ENCODE measurements at places on chromosomes 2 and 18.

DNA sequence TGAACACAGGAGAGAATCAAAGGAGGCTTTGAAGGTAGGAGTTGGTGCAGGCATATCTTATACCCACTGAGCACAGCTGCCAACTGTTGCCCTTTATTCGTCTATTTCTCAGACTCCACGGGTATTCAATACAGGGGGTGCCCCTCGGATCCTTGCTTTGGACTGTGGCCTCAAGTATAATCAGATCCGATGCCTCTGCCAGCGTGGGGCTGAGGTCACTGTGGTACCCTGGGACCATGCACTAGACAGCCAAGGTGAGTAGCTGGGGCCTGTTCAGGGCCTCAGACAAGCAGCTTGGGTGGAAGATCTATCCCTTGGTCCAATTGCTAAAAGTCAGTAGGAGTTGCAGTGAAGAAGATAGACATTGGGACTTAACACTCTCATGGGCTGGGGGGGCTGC is 5.2 kb downstream of the CAD start:
- no peak for DNase-seq

DNA sequence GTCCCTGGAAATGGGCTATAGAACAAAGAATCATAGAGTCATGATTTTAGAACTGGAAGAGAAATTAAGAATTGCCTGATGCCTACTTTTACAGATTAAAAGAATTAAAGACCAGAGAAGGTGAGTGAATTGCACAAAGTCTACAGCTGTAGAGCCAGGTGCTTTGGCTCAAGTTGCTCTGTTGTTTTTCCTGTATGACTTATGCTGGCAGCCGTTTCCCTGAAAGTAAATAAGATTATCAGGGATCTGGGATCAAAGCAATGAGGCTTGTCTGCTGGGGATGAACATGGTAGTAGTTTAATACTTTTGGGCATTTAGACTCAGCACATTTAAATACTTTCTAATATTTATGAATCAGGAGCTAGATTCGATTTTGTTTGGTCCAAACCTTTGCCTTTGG is 166.9 kb downstream of the PRPF40A start:
- DNase-seq: no peak

- DNase-seq: no peak
Measured at GRCh38 chr18:48996901-48997463, 46.2 kb upstream of the SMAD7 start.

DNA sequence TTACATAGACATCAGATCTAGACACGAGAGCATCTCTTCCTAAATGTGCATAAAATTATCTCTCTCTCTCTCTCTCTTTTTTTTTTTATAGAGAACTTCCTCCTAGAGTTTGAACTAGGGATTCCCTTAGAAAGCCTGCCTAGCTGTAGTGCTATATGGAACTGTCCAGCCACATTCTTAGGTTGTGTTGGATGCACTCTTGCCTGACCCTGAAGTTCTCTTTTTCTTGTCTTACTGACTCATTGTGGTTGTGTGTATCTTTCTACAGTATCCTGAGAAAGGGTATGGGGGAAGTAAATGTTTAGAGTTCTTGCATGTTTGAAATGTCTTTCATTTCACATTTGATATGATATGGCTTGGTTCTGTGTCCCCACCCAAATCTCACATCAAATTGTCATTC is 368.2 kb downstream of the CDH2 start:
- no peak for DNase-seq

DNA sequence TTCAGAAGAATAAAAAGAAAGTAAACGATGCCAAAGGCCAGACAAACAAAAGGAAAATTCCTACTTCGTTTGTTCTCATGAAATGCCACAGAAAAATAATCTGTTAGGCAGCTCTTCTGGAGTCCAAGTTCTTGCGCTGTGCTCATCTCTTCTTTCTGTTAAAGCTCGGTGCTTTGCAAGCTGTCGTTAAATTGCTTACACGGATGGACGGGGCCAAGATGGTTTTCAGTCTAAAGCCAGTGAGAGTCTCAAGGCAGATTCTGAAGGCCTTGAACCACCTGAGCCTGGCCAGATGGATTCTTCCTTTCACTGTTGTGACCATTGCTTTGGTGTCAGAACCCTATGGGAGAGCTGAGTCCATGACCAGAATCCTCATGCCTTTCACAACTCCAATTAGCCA is 97.6 kb upstream of the RMDN2 start:
- no peak for DNase-seq

DNA sequence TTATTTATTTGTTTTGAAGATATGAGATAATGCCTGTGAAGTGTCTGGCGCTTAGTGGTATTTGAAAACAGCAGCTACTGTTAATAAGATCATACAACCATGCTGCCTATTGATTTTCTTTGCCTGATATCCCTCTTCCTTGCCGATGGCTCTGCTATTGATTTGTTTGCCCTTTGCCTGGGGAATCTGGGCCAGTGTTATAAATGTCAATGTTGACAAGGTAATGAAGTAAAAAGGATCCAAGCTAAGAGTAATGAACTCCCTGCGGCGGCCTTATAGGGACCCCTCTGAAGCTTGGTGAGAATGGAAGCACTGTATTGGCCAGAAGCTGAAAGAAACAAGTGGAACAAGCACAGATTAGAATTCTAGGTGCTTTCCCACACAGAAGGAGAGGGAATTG is 854.6 kb downstream of the CNTNAP5 start:
- no peak for DNase-seq

DNA sequence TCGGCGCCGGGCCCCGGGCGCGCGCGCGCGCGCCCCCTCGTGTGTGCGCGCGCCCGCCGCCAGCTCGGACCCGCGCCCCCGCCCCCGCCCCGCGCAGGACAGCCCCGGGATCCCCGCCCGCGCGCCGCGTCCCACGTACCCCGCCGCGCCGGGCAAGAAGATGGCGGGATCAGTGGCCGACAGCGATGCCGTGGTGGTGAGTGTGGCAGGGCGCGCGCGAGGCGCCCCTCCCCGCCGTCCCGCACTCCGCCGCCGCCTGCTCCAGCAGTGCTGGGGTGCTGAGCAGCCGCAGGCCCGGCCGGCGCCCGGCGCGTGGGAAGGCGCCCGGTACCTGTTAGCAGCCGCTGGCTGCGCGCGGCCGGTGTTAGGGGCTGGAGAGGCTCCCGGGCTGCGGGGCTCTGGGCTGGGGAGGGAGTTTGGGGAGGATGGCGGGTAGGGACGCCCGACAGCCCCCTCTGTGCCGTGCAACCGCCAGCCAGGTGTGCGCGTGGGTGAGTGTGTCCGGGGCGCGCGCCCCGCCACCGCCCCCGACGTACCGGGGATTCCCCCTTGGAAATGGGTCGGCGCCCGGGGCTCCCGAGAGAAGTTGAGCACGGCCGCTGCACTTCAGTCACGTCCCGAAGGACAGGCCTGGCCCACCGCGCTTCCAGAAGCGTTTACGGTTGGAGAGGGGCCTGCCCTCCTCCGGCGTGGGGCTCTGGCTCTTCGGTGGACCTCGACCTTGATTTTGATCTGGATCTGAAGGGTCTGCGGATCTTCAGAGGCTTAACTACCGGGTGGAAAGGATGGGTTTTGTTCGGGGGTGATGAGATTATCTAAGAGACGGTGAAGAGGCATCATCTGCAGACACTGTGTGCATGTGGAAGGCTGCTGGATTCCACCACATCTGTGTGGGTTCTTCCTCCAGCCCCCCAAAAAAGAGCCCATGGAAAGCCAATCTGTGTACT is 697 bp downstream of the LGALSL start:
- DNase-seq: no peak

GRCh38 chr2:219887870-219888269 is 260.4 kb downstream of the SLC4A3 start:
- no peak for DNase-seq

GRCh38 chr18:22031611-22032010 is 137.8 kb upstream of the GATA6 start:
- DNase-seq: no peak

DNA sequence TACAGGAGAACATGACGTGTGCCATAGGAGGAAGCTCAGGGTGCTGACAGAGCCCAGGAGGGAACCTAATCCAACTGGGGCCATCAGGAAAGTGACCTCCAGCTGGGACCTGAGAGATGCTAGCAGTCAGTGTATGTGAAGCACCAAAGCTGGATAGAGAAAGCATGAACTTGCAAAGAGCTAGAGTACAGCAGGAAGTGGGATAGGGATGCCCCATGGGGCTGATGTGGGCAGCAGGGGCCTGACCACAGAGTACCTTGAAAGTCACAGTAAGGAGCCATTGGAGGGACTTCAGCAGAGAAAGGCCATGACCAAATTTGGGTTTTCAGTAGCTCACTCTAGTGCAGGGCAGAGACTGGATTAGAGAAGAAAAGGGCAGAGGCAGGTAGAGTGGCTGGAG is 91.6 kb upstream of the TTC39C start:
- DNase-seq: no peak

GRCh38 chr2:237475704-237476141 is 11.3 kb upstream of the MLPH start:
- peak; percentile 54 for DNase-seq

GRCh38 chr2:11213090-11213638 is 57.9 kb downstream of the SLC66A3 start:
- no peak for DNase-seq
